ENCODE measurements at places on chromosomes 16 and 17.

- no peak for DNase-seq
Measured at GRCh38 chr17:44269535-44270240, 1.8 kb upstream of the SLC4A1 start.

GRCh38 chr17:48608494-48608834, 2.4 kb downstream of the HOXB7 start:
- no peak for DNase-seq

DNA sequence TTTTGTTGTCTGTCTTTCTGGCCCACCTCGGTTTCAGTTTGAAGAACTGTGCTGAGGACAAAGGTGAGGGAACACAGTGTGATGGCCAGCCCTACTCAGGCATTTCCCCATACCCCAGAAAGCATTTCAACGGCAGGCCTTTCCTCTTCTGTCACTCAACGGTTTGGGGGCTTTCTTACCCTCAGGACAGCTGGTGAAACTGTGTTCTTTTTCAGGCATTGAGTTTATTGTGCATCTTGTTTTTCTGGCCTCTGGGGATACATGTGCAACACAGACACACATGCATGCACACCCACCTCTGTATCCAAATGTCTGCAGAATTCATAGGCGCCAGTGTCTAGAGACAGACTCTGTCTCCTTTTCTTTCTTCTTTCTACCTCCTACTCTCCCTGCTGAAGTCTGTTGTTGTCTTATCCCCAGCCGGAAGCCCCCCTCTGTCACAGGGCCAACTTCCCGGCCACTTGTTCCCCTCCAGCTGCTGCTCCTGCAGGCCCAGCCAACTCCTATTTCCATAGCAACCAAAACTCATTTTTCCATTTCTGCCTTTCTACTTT, 17.0 kb downstream of the CHD9 start:
- DNase-seq: no peak

DNA sequence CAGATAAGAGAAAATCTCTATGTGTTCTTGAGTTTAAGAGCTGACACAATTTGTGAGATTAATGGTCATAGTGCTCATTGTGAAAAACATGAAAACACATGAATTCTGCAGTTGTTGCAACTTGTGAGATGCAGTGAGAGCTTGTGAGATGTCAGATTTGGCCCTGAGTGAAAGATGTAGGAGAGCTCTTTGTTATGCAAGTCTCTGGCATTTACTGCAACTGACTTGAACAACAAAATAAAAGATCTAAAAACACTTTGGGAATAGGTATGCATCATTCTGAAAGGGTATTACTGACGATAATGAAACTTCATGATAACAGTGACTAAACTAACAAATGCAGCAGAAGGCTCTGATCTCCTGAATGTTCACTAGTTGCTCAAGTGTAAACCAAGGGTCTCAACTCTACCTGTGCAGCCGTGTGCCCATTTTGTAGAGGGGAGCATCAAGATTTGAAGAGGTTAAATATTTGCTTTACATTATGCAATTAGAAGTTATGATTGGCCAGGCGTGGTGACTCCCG, 50.8 kb upstream of the SMIM36 start:
- no peak for DNase-seq

- no peak for DNase-seq
Measured at GRCh38 chr17:27868565-27868964, 24.6 kb downstream of the LYRM9 start.

GRCh38 chr16:74563828-74564263, 43.1 kb downstream of the GLG1 start:
- DNase-seq: no peak

DNA sequence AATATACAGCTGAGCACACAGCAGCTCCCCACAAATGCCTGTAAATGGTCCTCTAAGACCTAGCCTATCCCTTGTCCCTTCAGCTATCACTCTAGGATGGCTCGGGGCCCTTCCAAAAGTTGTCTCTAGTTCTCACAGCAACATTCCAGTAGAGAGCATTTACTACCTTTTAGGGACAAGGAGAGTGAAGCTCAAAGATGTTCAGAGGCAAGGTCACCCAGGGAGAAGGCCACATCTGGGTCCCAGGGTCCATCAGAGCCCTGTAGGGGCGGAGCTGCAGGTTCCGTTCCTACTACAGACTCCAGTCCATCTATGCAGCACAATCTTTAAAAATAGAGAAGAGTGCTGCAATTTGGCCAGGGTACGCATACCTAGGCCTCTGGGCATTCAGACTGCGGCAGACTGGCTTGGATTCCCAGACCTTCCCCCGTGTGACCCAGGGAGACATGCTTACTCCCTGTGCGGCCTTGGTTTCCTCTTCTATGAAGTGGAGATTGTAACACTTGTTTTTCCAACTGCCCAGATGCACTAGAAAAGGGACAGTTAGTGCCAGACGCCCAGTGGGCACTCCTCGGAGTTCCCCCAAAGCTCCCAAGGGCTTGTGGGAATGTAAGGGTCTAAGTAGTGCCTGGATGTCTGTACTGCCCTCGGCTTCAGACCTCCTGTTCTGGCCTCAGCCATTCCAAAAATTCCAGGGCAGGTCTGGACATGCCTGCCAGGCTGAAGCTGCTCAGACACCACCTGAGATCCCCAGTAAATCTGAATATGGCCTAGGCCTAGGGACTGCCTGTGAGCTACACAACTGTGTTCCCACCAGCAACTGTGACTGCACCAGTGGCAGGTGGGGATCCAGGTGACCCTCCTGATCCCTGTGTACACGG, 2.5 kb downstream of the SLC12A4 start:
- DNase-seq: no peak

DNA sequence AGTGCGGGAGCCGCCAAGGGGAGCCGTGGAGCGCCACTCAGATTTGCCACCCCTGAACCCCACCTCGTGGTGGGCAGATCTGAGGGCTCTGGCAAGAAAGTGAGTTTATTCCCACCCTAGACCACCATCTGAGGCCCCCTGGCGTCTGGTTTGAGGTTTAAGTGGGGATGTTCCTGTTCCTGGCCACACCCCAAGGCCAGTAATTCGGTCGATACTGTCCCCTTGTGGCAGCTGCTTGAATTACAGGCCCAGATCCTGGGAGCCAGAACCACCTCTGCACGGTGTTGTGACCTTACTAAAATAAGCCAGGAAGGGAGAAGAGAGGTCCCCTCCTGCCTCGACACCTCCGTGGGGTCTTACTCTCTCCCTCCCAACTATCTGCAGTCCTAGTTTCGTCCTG, 3.3 kb upstream of the LAT start:
- no peak for DNase-seq

DNA sequence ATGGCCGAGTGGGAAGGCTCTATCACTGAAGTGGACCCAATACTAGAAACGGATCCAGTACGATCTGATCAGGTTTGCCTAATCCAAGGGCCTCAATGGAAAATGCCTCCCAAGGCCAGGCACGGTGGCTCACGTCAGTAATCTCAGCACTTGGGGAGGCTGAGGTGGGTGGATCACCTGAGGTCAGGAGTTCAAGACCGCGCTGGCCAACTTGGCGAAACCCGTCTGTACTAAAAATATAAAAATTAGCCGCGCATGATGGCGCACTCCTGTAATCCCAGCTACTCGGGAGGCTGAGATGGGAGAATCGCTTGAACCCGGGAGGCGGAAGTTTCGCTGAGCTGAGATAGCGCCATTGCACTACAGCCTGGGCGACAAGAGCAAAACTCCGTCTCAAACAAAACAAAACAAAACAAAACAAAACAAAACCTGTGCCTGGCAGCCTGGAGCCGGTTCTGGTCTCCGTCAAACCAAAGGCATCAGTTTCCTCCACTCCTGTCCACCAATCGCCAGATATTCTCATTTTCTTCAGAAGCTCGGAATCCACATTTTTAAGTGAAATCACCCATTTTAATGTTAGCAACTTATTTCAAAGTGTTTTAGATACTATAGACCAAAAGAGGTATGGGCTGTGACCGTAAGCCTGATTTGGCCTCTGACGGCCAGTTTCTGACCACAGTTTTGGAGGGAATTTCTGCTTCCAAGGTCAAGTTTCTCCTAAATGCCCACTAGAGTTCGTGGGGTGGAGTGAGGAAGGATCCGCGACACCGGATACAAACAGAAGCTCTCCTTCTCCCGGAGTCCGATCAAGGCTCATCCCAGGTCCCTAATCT, 664 bp downstream of the NQO1 start:
- no peak for DNase-seq

DNA sequence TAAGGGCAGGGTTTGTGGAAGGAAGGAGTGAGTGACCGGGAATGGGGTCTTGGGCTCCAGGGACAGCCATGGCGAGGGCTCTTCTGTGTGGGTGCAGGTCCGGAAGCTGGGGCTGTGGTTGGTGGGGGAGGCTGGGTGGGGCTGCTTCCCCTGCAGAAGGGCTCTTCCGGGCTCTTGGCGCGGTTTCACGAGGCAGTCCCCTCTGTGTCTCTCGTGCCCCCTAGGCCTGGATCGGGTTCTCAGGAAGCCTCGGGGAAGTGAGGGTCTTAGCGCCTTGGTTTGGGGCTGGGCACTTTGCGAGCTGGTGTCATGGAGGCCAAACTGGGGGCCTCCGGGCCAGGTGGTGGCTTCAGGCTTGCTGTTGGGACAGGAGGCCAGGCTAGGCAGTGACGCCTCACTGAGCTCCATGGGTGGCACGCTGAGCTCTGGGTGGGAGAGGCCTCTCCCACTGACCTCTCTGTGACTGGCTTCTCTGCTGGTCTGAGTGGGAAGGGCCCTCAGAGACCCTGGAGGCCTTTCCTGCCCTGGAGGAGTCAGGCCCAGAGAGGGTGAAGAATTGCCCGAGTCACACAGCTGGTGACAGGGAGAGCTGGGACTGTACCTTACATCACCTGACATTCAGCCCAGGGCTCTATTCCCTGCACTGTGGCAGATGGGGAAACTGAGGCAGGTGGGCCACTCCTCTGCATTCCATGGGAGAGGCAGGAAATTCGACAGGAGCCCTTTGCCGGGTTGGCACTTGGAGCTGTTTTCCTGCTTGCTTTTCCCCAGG, 8.2 kb downstream of the ADCY7 start:
- DNase-seq: peak; percentile 71

- peak; percentile 59 for DNase-seq
Measured at GRCh38 chr16:67326472-67327309, at the start of the genes KCTD19 and LRRC36. Gene KCTD19, minus strand, starts transcription at chr16:67326741. Its CDS starts 34 bp downstream, at chr16:67326707. Gene LRRC36, plus strand, starts transcription at chr16:67326815. Its CDS starts 48 bp downstream, at chr16:67326863.

GRCh38 chr17:79630821-79631639, 20.2 kb upstream of the RBFOX3 start:
- peak; percentile 2 for DNase-seq

DNA sequence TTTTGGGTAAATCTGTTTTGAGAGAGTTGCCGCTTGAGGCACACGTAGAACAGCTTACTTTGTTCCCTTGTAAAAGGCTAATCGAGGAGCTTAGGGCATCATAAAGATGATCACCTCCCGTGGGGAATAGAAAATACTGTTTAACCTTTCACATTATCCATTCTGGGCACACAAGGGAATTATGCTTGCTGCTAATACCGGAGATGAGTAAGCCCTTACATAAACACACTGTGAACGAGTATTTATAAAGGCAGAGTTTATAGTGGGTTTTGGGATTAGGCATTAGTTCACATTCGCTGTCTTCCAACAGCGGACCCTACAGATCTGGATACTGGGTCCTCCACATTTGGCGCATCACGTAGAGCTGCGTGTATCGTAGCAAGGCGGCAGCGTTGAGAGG, 51.2 kb upstream of the CNTNAP4 start:
- no peak for DNase-seq

GRCh38 chr17:33520426-33521330, 227.6 kb upstream of the ASIC2 start:
- DNase-seq: peak; percentile 15

DNA sequence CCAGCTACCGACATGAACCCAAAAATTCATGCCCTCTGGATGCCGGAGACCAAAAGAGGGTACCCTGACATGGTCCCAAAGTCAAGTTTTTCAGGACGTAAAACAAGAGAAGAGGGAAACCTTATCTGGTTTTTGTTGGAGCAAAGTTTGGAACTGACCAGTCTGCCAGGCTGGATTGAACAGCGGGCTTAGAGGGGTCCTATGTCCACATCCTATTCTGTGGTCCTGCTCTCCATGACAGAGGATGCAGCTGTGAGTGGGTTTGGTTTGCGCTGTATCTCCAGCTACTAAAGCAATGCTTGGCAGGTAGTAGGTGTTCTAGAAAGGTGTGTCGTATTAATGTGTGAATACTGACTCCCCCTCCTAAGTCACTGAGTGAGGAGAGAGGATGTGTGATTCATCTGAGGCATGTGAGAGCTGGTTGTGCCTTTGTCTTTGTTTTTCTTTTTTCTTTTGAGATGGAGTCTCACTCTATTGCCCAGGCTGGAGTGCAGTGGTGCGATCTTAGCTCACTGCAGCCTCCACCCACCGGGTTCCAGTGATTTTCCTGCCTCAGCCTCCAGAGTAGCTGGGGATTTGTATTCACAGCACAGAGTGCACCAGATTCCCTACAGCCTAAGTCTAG, 31.0 kb downstream of the PMM2 start:
- no peak for DNase-seq

GRCh38 chr17:64653325-64653984, 8.7 kb downstream of the SMURF2 start:
- no peak for DNase-seq

DNA sequence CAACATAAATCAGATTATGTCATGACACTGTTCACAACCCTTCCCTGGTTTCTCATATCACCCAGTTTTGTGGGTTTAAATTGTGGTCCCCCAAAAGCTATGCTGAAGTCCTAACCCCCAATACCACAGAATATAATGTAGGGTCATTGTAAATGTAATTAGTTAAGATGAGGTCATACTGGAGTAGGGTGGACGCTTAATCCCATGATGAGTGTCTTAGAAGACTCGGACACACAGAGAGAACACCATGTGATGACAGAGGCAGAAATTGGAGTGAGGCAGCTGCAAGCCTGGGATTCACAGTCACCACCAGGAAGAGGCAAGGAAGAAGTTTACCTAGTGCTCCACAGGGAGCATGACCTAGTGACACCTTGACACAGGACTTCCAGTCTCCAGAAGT, 197.8 kb downstream of the SALL1 start:
- no peak for DNase-seq

- DNase-seq: no peak
Measured at GRCh38 chr17:61843435-61843834, 19.9 kb downstream of the BRIP1 start.

DNA sequence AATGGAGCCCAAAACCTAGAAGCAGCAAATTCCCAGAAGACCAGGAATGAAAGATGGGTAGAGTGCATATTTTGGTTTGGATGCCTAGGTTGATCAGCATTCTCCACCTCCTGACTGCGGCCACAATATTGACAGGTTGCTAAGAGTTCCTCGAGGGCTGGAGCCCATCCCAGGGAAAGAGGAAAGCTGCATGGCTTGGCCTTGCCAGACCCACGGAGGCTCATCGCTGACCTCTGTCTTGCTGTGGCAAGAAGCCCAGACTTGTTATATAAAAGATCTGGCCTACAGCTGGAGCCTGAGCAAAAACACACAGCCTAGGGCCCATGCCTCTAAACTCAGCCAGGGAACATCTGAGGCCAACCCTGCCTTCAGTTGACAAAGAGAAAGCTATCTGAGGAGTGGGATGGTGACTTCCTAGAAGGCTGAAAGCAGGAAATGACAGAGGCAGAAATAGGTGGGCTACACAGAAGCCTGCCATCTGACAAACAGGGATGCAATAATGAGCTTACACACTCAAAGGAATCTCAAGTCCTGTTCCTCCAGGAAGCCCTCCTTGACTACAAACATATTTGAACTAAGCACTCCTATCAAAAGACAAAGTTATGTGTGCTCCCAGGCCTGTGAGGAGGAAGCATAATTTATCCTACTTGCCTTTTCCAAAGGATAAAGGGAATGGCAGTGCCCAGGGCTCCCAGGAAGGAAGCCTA, 22.5 kb upstream of the SLC35B1 start:
- no peak for DNase-seq
